ENCODE measurements at places on chromosomes 5 and 9.
A peak's percentile ranks its signal among the peaks of the same experiment; 100 is the strongest.

DNA sequence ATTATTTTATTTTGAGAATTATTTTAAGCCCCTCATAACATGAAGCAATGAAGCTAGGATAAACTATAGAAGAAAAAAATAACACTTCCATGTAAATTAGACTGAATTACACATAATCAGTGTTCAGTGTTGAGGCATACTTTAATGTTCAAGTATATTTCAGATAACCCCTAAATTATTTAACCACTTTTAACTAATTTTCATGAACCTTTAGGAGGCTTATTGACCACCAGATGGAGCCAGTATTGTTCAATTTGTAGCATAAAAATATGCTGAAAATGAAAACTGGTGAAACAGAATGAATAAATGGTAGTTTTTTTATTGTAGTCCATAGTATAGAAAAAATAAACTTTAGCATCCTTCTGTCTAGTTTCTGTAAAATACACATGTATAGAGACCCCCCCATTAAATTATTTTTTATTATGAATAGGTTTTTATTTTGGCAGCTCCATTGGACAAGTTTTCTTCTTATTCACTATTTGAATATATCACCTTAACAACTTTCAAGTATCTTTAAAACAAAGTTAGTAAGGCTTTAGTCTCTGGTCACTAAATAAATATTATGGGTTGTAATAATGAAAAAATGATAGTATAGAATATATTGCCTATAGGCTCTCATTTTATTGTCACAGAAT, 190.1 kb downstream of the CWC27 start:
- no peaks in the 10 kb centered on the region for H3K27me3 ChIP-seq
- no peaks in the 10 kb centered on the region for H3K36me3 ChIP-seq
- no peak overlapping the region for H3K27ac ChIP-seq
- DNase-seq = no peak
- H3K4me1 ChIP-seq = no peaks in the 10 kb centered on the region
- H3K4me3 ChIP-seq = no peak overlapping the region

DNA sequence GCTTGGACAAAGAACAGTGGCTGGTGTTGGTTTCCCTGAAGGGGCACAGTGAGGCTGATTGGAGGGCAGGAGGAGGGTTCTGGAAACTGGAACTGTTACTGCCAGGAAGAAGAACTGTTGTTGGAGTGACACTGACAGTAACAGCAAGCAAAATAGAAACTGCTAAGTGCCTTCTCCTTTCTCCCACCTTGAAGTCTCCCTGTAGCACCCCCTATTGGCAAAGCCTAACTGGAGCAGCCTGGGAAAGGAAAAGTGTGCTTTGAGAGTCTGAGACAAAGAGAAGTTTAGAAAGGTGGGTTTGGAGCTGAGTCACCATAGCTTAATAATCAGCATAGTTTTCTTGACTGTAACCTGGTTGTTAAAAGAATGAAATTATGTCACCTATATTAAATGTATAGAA, 2.5 kb upstream of the TMEM174 start:
- no peak overlapping the region for H3K4me3 ChIP-seq
- DNase-seq = no peak
- H3K36me3 ChIP-seq = no peaks in the 10 kb centered on the region
- no peak overlapping the region for H3K27ac ChIP-seq
- H3K27me3 ChIP-seq = no peaks in the 10 kb centered on the region

GRCh38 chr9:128293091-128293490, 17.0 kb downstream of the SWI5 start:
- H3K27ac ChIP-seq = no peak overlapping the region
- H3K36me3 ChIP-seq = peaks cover 10% of the 10 kb centered on the region
- H3K4me3 ChIP-seq = no peak overlapping the region

GRCh38 chr5:41368158-41368557, 142.2 kb downstream of the PLCXD3 start:
- no peaks in the 10 kb centered on the region for H3K36me3 ChIP-seq
- no peak for DNase-seq
- H3K4me3 ChIP-seq = no peak overlapping the region
- no peak overlapping the region for H3K27ac ChIP-seq
- no peaks in the 10 kb centered on the region for H3K4me1 ChIP-seq
- no peaks in the 10 kb centered on the region for H3K27me3 ChIP-seq

DNA sequence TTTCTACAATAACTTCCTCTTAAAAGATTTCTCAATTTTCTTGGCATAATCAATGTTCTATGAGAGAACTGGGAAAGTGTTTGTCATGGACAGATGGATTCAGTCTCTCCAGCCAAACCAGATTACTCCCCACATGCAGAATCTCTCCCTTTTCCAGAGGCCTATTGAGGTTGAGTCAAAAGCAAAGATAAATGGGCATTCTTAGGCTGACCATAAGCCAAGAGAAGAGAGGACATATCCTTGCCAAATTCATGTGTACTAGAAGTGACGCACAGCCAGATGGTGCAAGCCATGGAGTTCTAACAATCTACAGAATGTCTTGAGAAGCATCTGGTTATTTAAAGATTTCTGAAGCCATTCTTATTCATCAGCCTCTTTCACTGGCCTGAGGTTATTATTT, 2115.0 kb downstream of the MAT2B start:
- no peaks in the 10 kb centered on the region for H3K4me1 ChIP-seq
- H3K27me3 ChIP-seq = no peaks in the 10 kb centered on the region
- no peak overlapping the region for H3K4me3 ChIP-seq
- no peak overlapping the region for H3K27ac ChIP-seq

DNA sequence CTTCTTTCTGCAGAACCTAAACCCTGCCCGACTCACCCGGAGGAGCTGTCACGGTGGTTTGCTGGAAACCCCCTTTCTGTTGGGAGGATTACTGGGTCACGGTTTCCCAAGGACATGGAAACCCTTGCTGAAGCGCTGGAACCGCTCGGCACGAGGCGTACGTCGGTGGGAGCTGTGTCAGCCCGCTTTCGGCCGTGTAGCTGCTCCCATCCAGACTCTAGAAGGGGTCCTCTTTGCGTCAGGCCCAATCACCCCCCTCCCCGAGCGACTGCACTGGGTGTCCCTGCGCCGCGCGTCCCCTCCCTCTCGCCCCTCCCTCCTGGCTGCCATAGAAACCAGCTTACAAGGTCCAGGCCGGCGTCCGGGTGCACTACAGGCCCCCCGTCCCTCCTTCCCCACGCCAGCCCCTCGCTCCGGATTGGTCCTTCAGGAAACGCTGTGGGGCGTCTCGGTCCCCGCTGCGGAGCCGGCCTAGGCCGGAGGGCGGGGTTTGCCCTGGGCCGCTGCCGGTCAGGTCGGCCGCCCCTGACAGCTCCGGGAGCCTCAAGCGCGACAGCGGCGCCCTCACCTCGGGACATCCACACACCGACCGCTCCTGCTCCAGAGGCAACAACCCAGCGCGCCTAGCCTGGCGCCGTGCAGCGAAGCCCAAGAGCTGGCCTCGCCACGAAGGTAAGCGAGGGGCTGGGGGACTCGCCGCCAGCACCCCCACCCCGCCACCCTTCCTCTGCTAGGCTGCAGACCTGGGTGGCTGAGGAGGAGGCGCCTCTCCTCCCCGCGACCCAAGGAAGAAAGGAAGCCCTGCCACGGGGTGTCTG, at the start of gene NIM1K:
TSS of gene NIM1K (plus strand) at position 486 of the 818 bp plus-strand sequence. CDS start 53,551 bp downstream, outside the sequence.
- H3K27ac ChIP-seq = no peak within 1 kb of the TSS
- H3K4me3 ChIP-seq = peak within 1 kb of the TSS; percentile 76
- no peaks in the 10 kb centered on the region for H3K27me3 ChIP-seq

DNA sequence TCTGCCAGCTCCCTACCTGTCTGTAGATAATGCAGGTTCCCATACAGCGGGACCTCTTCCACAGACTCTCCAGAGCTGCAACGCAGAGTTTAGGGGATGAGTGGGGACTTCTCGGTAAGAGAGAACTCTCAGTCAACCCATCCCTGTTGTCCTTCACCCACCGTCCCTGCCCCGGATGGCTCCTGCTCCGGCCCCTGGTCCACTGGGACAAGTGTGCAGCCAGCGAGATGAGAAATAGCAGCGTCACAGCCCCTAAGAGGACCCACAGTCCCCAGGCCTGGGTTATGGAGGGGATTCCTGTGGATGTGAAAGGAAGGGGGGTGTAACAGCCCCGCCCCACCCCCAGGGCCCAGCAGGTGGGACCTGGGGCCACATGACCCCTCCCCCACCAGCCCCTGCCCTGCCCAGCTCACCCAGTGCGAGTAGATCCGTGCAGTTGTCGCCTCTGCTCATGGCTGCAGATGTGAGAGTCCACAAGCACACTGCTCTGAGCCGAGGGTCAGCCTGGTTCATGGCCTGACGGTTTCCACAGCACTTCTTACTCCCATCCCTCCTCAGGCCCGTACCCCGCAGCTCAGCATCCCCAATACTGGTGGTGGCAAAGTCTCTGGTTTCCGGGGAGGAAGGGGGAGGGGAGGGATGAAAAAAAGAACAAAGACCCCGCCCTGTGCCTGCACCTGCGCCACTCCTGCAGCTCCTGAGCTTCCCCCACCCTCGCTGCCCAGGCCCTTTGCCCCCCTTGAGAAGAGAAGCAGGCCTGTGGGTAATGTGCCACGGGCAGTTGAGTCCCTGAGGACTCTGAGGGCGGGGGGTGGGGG, at the start of gene SIT1:
TSS of gene SIT1 (minus strand) at position 591 of the 818 bp plus-strand sequence. CDS start at position 513, 78 bp downstream.
- no peaks in the 10 kb centered on the region for H3K36me3 ChIP-seq
- H3K4me3 ChIP-seq = no peak within 1 kb of the TSS
- no peaks in the 10 kb centered on the region for H3K4me1 ChIP-seq
- H3K27me3 ChIP-seq = no peaks in the 10 kb centered on the region
- no peak for DNase-seq

Measured in psoas muscle (tissue), 8 donors.